ENCODE measurements at places on chromosomes 1 and 21.

DNA sequence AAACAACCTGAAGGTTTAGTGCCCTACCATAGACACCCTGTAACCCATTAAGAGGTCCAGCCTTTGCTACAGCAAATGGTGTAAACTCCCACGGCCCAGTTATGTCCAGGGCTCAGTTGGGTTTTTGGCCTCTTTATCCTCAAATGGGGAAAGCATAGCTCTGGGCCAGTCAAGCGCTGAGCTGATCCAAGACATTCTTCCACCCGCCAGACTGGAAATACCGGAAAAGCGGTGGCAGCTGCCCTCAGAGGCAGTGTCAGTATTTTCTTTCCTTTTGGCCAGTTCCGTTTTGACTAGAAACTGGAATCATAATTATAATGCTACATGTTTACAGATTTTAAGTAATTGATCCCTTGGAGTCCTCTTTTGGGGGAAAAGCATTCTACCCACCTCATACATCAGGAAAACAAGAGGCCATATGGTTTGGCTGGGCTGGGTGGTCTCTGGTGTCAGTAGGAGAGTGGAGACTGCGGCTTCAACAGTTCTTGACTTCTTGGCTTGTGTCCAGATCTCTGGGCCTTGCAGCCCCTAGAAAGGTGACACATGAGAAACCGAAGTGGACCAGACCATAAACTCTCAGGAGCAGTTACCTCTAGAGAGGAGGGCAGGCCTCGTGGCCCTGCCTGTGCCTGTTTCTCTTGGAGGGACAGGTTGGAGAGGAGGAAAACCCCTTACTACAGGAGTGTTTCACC is 30.2 kb upstream of the CLDN14 start:
- no peak for DNase-seq

DNA sequence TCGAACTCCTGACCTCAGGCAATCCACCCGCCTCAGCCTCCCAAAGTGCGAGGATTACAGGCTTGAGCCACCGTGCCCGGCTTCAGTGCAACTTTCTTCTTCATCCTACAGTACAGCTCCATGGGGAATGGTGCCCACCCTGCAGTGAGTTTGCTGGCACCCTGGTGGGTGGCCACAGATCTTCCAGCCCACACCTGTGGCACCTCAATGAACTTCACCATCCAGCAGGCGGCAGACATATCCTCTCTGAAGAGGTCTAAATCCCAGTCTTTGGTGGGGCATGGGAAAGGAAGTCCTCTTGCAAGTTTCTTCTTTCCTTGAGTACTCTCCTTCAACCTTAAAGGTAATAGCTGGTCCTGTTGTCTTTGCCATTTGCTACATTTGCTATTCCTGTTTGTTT is 18.1 kb upstream of the ZBTB8A start:
- no peak for DNase-seq

DNA sequence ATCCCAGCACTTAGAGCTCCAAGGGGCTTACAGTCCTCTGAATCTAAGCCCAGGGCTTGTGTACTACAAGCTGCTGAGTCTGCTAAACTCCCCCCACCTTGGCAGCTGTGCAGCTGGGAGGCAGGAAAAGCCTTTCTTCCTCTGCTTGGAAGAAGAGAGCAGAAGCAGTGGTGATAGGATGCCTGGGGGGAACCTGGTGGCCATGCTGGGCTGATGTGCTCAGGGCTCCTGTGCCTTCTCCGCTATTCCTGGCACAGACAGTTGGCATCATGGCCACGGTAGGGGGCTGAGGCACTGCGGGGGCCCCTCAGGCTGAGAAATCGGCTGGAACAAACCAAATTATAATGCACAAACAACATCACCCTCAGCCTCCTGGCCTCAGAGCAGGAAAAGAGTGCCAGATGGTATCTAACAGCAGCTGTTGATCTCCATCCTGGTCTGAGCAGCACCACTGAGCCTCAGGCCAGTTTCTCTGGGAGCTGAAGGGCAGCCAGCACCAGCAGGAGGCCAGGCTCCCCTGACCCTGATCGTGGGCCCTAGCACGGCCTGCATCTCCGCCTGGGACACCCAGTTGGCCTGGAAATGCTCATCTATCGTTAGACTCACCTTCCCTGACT is 35.8 kb downstream of the ECE1 start:
- no peak for DNase-seq

DNA sequence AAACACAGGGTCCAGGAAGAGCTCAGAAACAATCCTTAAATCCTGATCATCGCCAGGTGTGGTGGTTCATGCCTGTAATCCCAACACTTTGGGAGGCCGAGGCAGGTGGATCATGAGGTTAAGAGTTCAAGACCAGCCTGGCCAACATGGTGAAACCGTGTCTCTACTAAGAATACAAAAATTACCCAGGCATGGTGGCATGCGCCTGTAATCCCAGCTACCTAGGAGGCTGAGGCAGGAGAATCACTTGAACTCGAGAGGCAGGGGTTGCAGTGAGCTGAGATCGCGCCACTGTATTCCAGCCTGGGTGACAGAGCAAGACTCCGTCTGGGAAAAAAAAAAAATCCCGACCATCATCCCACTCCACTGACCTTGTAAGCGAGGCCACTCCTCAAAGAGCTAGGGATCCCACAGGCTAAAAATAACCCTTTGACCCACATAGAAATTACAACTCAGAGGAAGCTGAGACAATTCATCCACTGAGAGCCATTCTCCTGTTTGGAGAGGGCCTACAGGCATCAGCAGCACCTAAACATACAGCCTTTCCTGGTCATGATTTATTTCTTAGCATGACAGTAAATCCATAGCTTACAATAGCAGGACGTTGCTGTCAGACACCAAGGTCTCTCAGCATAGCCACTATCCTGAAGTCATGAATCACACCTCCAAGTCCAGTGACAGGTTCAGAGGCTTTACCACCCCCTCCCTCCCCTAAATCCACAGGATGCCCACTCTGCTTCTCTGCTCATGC is 66.7 kb downstream of the TGFBR3 start:
- DNase-seq: no peak

- DNase-seq: peak; percentile 42
These were observed 19.9 kb upstream of the IFNGR2 start for GRCh38 chr21:33383056-33383888.

DNA sequence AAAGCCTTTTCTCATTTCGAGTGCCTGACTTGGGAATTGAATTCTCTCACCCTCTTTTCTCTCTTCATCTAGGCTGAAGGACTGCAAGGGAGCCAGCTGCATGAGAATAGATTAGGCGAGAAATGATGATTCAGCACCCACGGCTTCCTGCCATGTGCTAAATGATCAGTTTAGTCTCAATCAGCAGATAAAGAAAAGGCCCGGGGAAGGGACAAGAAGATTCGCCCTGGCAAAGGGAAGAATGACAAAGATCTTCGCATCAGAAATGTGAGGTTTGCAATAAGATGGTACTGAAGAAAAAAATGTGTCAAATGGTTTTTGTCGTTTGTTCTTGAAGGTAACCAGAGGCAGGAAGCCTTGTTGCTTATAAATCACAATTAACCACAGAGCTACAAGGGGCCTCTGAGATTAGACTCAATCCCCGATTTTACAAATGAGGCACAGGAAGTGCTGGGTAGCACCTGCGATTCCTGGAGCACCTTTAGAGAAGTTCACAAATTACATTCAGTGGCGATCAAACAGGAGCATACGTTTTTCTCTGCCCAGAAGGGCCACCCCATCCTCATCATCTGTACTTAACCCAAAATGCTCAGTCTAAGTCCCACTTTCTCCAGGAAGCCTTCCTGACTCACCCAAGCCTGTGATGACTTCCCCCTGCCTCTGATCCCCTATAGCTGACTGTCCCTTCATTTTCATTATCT is 183.4 kb downstream of the ZNF281 start:
- DNase-seq: no peak

GRCh38 chr1:203628201-203629015 is 1.8 kb downstream of the ATP2B4 start:
- peak; percentile 70 for DNase-seq

DNA sequence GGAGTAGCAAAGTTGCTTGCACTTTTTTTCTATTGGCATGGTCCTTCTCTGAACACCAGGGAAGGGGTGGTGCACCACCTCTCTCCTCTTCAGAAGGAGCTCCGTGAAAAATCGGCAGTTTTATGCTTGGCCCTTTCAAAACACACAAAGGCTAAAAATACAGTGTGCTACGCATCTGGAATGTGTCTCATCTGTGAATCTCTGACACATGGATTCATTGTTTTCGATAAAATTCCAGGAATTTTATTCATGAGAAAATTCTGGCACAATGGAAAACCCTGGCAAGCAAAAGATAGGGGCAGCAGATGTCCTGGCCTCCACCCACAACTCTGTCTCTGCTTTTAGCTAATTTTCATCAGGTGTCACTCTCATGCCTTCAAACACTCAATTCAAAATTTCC is 42.9 kb downstream of the ERG start:
- DNase-seq: no peak

- DNase-seq: no peak
These were observed 27.8 kb upstream of the FMO4 start for GRCh38 chr1:171286032-171286705.

All from bone marrow (tissue), 2 donors.